ENCODE measurements at places on chromosomes 5 and 9.
A peak's percentile ranks its signal among the peaks of the same experiment; 100 is the strongest.

DNA sequence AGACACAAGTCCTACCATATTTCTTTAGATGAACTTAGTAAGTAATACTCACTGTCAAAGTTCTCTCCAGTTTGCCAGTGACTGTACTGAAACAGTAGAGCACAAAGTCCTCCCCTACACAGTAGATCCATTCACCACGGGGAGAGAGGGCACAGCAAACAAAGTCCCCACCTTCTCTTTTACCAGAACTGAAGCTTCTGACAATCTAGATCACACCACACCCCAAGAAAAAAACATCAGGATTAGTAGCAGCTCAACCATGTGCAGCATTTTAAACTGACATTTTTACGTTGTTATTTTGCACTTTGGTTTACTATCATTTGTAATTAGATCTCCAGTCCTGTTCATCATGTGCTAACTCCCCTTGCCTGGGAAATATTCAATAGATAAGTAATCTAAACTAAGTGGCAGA is 23.0 kb downstream of the DNAJA1 start:
- no peaks in the 10 kb centered on the region for H3K36me3 ChIP-seq
- no peak overlapping the region for H3K4me3 ChIP-seq
- H3K4me1 ChIP-seq, result peaks cover 4% of the 10 kb centered on the region
- H3K27me3 ChIP-seq, result no peaks in the 10 kb centered on the region

DNA sequence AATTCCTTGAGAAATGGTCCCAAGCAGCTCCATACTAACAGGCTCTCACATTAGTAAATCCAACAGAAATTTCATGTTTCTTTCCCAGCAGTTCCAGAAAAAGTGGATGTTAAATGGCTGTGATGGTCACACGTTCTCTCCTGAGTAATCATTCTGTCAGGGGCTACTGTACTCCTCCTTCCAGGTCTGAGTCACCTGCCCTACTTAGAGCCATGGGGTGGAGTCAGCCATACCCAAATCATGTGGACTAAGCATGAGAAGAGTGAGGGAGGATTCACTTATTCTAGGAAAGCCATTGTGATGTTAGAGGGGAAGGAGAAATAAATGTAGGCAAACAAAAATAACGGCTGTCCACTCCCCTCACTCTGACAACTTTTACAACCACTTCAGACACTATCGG is 547.2 kb downstream of the CSNK1G3 start:
- H3K36me3 ChIP-seq, result no peaks in the 10 kb centered on the region
- no peak overlapping the region for H3K27ac ChIP-seq
- no peak for DNase-seq
- peaks cover 2% of the 10 kb centered on the region for H3K4me1 ChIP-seq
- no peak overlapping the region for H3K4me3 ChIP-seq
- H3K27me3 ChIP-seq, result no peaks in the 10 kb centered on the region

GRCh38 chr9:122567901-122568300 is 15.0 kb downstream of the OR1N2 start:
- H3K4me3 ChIP-seq, result no peak overlapping the region
- no peaks in the 10 kb centered on the region for H3K4me1 ChIP-seq
- no peak overlapping the region for H3K27ac ChIP-seq
- no peak for DNase-seq

DNA sequence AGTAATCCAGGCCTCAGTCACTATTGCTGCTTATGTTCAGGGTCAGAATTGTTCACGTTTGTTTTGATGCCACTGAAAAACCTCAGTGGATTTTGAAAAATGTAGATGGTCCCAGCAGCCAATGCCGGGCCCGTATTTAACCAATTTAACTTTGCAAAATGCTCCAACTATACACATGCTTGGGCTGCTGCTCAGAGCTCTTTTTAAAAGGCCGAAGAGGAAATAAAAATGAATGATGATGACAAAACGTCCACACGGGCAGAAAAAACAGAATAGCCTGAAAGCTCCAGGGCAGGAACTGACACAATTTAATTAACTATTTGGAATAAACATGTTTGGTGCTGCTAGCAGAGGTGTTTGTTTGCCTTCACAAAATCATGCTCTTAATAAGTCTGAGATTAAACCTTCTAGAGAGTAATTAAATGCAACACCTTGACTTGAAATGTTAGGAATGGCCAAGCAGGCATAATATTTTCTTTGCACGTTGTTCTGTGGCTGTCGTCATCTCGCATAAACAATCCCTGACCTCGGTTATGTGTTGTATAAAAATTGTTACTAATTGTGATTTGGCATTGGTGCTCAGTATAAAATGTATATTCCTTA is 152.7 kb downstream of the SLIT3 start:
- no peak for DNase-seq
- H3K27me3 ChIP-seq, result no peaks in the 10 kb centered on the region
- H3K4me3 ChIP-seq, result no peak overlapping the region

DNA sequence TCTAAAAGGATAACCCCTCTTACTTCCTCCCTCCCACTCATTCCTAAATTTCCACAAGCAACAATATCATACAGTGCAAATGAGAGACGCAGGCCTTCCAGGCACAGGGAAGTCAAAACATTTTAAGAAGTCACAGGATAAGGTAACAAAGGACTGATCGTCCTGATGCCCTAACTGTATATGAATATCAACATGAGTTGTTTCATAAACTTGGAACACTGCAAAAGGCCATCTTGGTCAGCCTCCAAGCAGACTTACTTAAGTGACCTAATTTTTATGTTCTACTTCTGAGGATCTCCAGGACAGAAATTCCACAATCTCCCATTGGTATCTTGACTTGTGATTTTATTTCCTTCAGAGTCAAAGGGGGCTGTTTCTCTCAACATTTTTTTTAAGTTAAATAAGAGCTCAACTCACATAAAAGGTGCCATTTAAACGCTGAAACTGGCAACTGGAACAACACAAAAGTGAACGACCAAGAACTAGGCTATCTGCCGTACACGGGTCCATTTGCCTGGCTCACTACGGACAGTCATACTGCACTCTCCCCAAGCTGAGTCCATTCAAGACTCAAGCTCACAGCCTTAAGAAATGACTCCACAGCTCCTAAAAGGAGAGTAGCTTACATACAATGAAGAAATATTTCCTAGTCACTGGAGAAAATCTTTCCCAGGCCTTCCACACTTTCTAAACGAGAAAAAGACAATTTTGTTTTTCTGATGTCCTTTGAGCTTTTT is 71.3 kb downstream of the LHFPL2 start:
- no peaks in the 10 kb centered on the region for H3K36me3 ChIP-seq
- H3K27ac ChIP-seq, result no peak overlapping the region
- no peaks in the 10 kb centered on the region for H3K4me1 ChIP-seq
- H3K4me3 ChIP-seq, result no peak overlapping the region
- H3K27me3 ChIP-seq, result peaks cover 2% of the 10 kb centered on the region

GRCh38 chr5:493119-493701 is 31.0 kb downstream of the SLC9A3 start:
- H3K36me3 ChIP-seq, result no peaks in the 10 kb centered on the region
- H3K27ac ChIP-seq, result no peak overlapping the region
- no peak for DNase-seq
- H3K4me1 ChIP-seq, result peaks cover 2% of the 10 kb centered on the region
- no peak overlapping the region for H3K4me3 ChIP-seq

- H3K27me3 ChIP-seq, result no peaks in the 10 kb centered on the region
- H3K4me3 ChIP-seq, result no peak overlapping the region
- H3K4me1 ChIP-seq, result peaks cover 11% of the 10 kb centered on the region
- no peak for DNase-seq
Measured at GRCh38 chr9:75958226-75958625, 67.8 kb downstream of the PCSK5 start.

GRCh38 chr5:65790371-65791163 is 68.6 kb downstream of the NLN start:
- no peaks in the 10 kb centered on the region for H3K4me1 ChIP-seq
- H3K27me3 ChIP-seq, result peaks cover 4% of the 10 kb centered on the region
- H3K27ac ChIP-seq, result no peak overlapping the region
- DNase-seq, result no peak
- H3K36me3 ChIP-seq, result peaks cover 9% of the 10 kb centered on the region

- no peak for DNase-seq
- no peak overlapping the region for H3K27ac ChIP-seq
- H3K4me3 ChIP-seq, result no peak overlapping the region
- no peaks in the 10 kb centered on the region for H3K36me3 ChIP-seq
- peaks cover 2% of the 10 kb centered on the region for H3K27me3 ChIP-seq
Measured at GRCh38 chr9:91302831-91303230, 58.9 kb downstream of the AUH start.

DNA sequence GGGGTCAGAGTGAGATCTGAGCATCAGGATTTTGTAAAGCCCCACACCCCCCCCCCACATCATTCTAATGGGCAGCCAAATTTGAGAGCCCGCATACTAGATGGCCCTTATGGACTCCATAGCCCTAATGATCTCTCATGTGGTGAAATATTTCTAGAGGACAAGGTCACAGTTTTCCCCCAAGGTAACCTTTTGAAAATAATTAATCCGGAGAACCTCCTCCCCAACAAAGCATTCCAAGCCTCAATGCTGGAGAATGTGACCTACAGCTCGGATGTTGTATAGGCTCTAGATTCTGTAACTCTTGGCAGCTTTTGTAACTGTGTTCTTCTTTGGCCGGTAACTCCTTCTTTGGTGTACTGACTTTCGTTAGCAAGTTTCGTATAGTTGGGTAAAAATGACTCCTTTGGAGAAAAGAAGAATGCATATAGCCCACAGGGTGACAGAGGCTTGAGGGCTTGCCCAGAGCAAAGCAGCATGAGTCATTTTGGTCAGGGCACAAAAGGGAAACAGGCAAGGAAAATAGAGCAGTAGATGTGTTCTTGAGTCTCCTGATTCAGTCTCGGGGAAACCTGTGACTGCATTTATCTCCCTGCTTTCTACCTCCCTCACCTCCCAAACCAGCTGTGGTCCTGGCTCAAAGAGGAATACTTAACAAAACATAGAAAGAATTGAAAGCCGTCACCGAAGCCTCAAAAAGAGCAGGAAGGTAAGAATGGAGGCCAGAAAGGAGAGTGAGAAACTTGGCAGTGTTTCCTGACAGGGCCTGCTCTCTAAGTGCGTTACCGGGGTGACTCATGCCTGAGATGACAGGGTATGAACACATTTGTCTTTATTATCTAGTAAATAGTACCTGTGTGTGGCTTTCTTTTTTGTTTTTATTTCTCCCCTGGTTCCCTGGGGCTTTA is 6.6 kb upstream of the XPA start:
- H3K36me3 ChIP-seq, result no peaks in the 10 kb centered on the region
- H3K4me1 ChIP-seq, result no peaks in the 10 kb centered on the region
- H3K4me3 ChIP-seq, result no peak overlapping the region

DNA sequence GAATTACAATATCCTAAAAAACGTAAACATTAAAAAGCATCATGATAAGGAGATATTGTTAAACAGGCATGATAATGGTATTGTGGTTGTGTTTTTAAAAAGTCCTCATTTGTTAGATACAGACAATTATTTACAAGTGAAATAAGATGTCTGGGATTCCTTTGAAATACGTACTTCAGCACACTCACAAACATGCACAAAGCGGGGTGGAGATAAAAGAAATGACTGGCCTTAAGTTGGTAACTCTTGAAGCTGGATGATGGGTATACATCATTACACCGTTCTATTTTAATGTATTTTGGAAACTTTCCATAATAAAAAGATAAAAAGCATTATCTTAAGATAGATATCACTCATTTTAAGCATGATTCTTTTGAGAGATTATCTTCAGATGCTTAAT is 1.0 kb downstream of the FAM200C start:
- peaks cover 6% of the 10 kb centered on the region for H3K27me3 ChIP-seq
- H3K27ac ChIP-seq, result peak overlapping the region; percentile 97
- H3K4me1 ChIP-seq, result peaks cover 13% of the 10 kb centered on the region
- no peaks in the 10 kb centered on the region for H3K36me3 ChIP-seq
- H3K4me3 ChIP-seq, result peak overlapping the region; percentile 92

DNA sequence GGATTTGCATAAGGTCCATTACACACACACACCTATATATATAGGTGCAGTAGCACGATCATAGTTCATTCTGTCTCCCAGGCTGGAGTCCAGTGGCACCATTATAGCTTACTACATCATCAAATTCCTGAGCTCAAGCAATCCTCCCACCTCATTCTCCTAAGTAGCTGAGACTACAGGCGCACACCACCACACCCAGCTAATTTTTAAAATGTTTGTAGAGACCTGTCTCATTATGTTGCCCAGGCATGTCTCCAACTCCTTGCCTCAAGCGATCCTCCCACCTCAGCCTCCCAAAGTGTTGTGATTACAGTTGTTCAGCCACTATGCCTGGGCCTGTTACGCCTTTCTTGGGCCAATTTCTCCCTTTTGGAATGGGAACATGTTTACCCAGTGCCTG is 39.7 kb downstream of the DNAJB5 start:
- H3K4me3 ChIP-seq, result no peak overlapping the region
- H3K27me3 ChIP-seq, result peaks cover 5% of the 10 kb centered on the region
- H3K36me3 ChIP-seq, result peaks cover 17% of the 10 kb centered on the region

- H3K36me3 ChIP-seq, result no peaks in the 10 kb centered on the region
- H3K27me3 ChIP-seq, result no peaks in the 10 kb centered on the region
- H3K4me3 ChIP-seq, result no peak overlapping the region
- DNase-seq, result no peak
Measured at GRCh38 chr5:57181154-57181553, 7.3 kb downstream of the GPBP1 start.

GRCh38 chr5:161233553-161233952 is 313.0 kb downstream of the GABRB2 start:
- H3K27me3 ChIP-seq, result no peaks in the 10 kb centered on the region
- no peaks in the 10 kb centered on the region for H3K36me3 ChIP-seq
- no peaks in the 10 kb centered on the region for H3K4me1 ChIP-seq
- no peak for DNase-seq
- H3K27ac ChIP-seq, result no peak overlapping the region

- H3K36me3 ChIP-seq, result peaks cover 4% of the 10 kb centered on the region
- peaks cover 4% of the 10 kb centered on the region for H3K27me3 ChIP-seq
- H3K4me1 ChIP-seq, result peaks cover 20% of the 10 kb centered on the region
Measured at GRCh38 chr9:130629443-130630070, 34.8 kb upstream of the PRDM12 start.

GRCh38 chr5:95673081-95673480 is 9.7 kb downstream of the SPATA9 start:
- no peaks in the 10 kb centered on the region for H3K27me3 ChIP-seq
- H3K27ac ChIP-seq, result peak overlapping the region; percentile 71
- H3K36me3 ChIP-seq, result no peaks in the 10 kb centered on the region
- peaks cover 10% of the 10 kb centered on the region for H3K4me1 ChIP-seq
- peak overlapping the region; percentile 18 for H3K4me3 ChIP-seq

DNA sequence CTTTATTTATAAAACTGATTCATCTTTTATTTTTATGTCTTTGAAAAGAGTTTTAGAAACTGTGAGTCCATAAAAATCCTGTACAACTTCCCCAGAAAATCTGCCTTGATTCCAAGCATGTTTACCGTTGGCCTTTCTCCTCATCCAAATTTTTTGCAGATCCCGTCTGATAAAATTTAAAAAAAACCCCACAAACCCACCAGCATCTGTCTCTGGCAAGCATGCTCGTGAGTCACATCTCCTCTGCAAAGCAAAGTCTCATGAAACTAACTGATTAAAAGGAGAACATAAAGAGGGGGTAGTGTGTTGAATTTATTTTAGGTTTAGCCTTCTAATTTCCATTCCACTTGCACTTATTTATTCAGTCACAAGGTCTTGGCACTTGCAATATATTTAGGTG is 109.4 kb downstream of the MAT2B start:
- peaks cover 3% of the 10 kb centered on the region for H3K36me3 ChIP-seq
- no peak overlapping the region for H3K4me3 ChIP-seq
- no peak for DNase-seq
- H3K27me3 ChIP-seq, result peaks cover 3% of the 10 kb centered on the region
- H3K27ac ChIP-seq, result no peak overlapping the region
- peaks cover 39% of the 10 kb centered on the region for H3K4me1 ChIP-seq

All from glutamatergic neuron (in vitro differentiated cells).